ENCODE measurements at places on chromosomes 1 and 21.

- H3K27ac ChIP-seq: no peak overlapping the region
- H3K4me3 ChIP-seq: no peak overlapping the region
- no peaks in the 10 kb centered on the region for H3K4me1 ChIP-seq
These were observed 18.0 kb upstream of the OLIG2 start for GRCh38 chr21:33007747-33008146.

GRCh38 chr1:214404571-214405213, 123.7 kb downstream of the SMYD2 start:
- no peak for DNase-seq
- no peaks in the 10 kb centered on the region for H3K27me3 ChIP-seq
- no peak overlapping the region for H3K4me3 ChIP-seq
- no peak overlapping the region for H3K27ac ChIP-seq
- peaks cover 15% of the 10 kb centered on the region for H3K4me1 ChIP-seq

GRCh38 chr1:18481921-18482701, 1.4 kb downstream of the KLHDC7A start:
- no peaks in the 10 kb centered on the region for H3K27me3 ChIP-seq
- no peak overlapping the region for H3K27ac ChIP-seq
- H3K36me3 ChIP-seq: no peaks in the 10 kb centered on the region
- no peaks in the 10 kb centered on the region for H3K4me1 ChIP-seq
- H3K4me3 ChIP-seq: no peak overlapping the region

- no peaks in the 10 kb centered on the region for H3K27me3 ChIP-seq
- peaks cover 10% of the 10 kb centered on the region for H3K36me3 ChIP-seq
- no peak for DNase-seq
- no peak overlapping the region for H3K27ac ChIP-seq
- H3K4me3 ChIP-seq: no peak overlapping the region
These were observed 2.4 kb downstream of the SLC27A3 start for GRCh38 chr1:153777648-153778047.

DNA sequence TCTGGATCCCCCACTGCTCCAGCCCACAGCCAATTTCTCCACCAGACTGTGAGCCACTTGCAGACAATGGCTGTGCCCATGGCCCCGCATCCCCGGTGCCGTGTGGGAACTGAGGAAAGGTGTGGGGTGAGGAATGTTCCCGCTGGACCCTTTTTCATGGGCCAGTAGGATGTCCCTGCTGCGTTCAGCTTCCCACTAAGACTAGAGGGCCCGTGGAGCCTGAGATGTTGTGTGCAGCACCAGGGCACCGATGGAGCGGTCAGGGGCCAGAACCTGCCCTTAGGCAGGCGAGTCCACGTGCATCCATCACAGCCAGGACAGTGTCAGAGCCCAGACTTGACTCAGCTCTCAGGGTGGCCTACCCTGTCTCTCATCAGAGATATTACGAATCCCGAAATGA, 105.7 kb upstream of the COL6A1 start:
- no peaks in the 10 kb centered on the region for H3K27me3 ChIP-seq
- no peak overlapping the region for H3K27ac ChIP-seq
- DNase-seq: no peak
- no peak overlapping the region for H3K4me3 ChIP-seq

GRCh38 chr21:42698733-42699132, 45.3 kb downstream of the PDE9A start:
- H3K27ac ChIP-seq: no peak overlapping the region
- no peaks in the 10 kb centered on the region for H3K36me3 ChIP-seq
- H3K27me3 ChIP-seq: no peaks in the 10 kb centered on the region
- no peak overlapping the region for H3K4me3 ChIP-seq
- H3K4me1 ChIP-seq: no peaks in the 10 kb centered on the region

DNA sequence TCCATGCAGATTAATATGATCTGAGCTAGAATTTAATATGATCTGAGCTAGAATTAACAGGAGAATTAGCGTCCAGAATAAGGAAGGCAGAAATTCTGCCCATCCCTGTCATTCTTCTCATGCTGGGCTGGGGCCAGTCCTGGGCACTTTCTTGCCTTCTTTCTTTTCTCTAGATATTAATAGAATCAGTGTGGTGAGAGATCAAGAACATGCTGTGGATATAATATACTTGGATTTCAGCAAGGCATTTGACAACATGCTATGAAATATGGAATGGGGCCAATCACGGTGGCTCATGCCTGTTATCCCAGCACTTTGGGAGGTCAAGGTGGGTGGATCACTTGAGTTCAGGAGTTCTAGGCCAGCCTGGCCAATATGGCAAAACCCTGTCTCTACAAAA, 18.1 kb downstream of the UBIAD1 start:
- H3K27me3 ChIP-seq: no peaks in the 10 kb centered on the region
- H3K4me3 ChIP-seq: no peak overlapping the region
- H3K4me1 ChIP-seq: no peaks in the 10 kb centered on the region
- no peaks in the 10 kb centered on the region for H3K36me3 ChIP-seq
- H3K27ac ChIP-seq: no peak overlapping the region

GRCh38 chr1:183304440-183305107, 113.6 kb downstream of the NMNAT2 start:
- H3K27me3 ChIP-seq: no peaks in the 10 kb centered on the region
- H3K36me3 ChIP-seq: no peaks in the 10 kb centered on the region
- no peak for DNase-seq

GRCh38 chr21:45149021-45149420, 74.6 kb downstream of the ADARB1 start:
- H3K27ac ChIP-seq: no peak overlapping the region
- H3K36me3 ChIP-seq: no peaks in the 10 kb centered on the region
- no peaks in the 10 kb centered on the region for H3K4me1 ChIP-seq
- no peak overlapping the region for H3K4me3 ChIP-seq
- no peak for DNase-seq

DNA sequence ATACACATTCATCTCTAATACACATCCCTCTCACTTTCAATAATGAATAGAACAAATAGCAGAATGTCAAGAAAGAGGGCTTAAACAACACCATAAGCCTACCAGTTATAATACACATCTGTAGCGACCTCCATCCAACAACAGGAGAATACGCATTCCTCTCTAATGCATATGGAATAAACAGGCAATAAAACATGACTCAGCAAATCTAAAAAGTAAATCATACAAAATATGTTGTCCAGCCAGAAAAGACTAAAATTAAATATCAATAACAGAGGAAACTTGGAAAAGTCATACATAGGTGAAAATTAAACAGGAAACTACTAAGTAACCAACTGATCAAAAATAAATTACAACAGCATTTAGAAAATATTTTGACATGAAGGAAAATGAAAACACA, 1127.5 kb upstream of the NCAM2 start:
- H3K27me3 ChIP-seq: no peaks in the 10 kb centered on the region
- H3K4me3 ChIP-seq: no peak overlapping the region
- DNase-seq: no peak
- H3K27ac ChIP-seq: no peak overlapping the region
- H3K36me3 ChIP-seq: no peaks in the 10 kb centered on the region

DNA sequence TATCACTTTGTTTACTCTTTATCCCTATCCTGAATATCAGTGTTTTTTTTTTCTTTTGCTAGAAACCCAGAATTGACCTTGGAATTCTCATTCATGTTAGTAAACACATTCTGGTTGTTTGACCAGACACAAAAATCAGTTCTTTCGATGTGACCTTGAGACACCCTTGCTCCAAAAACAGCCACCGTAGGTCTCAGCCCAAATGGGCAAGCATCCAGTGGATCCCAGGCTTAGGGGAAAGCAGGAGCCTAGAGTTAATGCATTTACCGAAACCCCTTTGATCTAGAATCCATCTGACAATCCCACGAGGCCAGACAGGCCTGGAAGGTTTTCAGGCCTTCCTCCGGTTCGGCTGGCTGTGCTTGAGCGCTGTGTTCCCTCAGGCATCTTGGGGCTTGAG, 47.6 kb downstream of the IRF2BP2 start:
- H3K27ac ChIP-seq: no peak overlapping the region
- DNase-seq: peak; percentile 77
- H3K4me1 ChIP-seq: peaks cover 4% of the 10 kb centered on the region
- H3K4me3 ChIP-seq: no peak overlapping the region
- H3K36me3 ChIP-seq: no peaks in the 10 kb centered on the region

DNA sequence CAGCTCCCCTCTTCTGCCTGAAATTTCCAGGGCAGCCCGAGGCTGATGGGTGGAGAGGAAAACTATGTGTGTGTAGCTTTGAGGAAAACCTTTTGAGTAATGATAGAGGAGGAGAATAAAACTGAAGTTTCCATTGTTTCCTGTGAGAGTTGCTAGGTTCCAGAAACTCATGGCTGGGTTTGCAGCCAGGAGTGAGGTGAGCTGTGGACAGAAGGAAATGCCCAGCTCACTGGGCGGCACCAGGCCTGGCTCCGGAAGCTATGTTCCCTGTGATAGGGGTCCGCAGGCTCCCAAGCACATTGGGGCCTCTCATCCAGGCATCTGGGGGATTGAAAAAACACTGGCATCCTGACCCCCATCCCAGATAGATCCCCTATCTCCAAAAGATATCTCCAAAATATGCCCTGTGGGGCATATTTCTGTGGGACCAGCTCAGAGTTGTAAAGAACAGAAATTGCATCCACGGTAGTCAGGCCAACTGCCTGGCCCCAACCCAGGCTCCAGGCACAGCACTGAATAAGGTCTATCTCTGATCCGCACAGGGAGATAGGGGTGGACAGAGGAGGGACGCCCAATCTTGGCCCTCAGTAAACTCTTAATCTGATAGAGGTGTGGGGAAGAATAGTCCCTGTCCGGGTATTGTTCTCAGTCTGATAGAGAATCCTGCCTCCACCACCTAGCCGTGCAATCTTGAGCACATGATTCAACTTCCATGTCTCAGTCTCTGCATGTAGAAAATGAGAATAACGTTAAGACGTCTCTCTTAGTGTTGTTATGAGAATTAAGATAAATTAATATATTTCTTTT, 1.8 kb upstream of the HSPG2 start:
- no peaks in the 10 kb centered on the region for H3K27me3 ChIP-seq
- H3K4me3 ChIP-seq: no peak overlapping the region
- DNase-seq: no peak
- H3K36me3 ChIP-seq: no peaks in the 10 kb centered on the region
- H3K27ac ChIP-seq: peak overlapping the region; percentile 69

GRCh38 chr1:58515794-58516401, 30.6 kb downstream of the OMA1 start:
- H3K4me1 ChIP-seq: no peaks in the 10 kb centered on the region
- no peak for DNase-seq
- H3K27ac ChIP-seq: no peak overlapping the region
- no peaks in the 10 kb centered on the region for H3K27me3 ChIP-seq
- peaks cover 5% of the 10 kb centered on the region for H3K36me3 ChIP-seq

GRCh38 chr1:205179842-205180241, 31.7 kb downstream of the DSTYK start:
- H3K27me3 ChIP-seq: no peaks in the 10 kb centered on the region
- no peak overlapping the region for H3K4me3 ChIP-seq
- peak overlapping the region; percentile 41 for H3K27ac ChIP-seq
- peaks cover 46% of the 10 kb centered on the region for H3K4me1 ChIP-seq

- no peaks in the 10 kb centered on the region for H3K4me1 ChIP-seq
- no peaks in the 10 kb centered on the region for H3K36me3 ChIP-seq
- no peak overlapping the region for H3K4me3 ChIP-seq
- H3K27ac ChIP-seq: no peak overlapping the region
These were observed 36.6 kb downstream of the WNT3A start for GRCh38 chr1:228043281-228043848.

DNA sequence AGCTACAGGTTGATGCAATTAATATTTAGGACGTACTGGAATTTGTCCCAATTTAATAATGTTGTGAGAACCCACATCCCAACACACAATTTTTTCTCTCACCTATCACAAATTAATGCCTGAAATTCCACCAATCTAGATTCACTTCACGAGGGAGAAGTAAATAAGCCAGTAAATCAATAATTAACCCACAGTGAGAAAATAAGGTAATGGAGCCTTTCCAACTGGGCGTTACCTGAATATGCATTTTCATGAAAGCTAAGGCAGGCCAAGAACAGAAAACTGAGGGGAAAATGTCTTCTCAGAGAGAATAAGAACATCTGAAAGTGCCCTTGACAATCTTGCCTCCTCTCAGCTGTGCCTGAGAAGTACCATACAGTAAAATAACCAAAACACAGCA, 240.8 kb upstream of the NR5A2 start:
- no peaks in the 10 kb centered on the region for H3K4me1 ChIP-seq
- DNase-seq: no peak
- H3K27me3 ChIP-seq: no peaks in the 10 kb centered on the region
- no peaks in the 10 kb centered on the region for H3K36me3 ChIP-seq

DNA sequence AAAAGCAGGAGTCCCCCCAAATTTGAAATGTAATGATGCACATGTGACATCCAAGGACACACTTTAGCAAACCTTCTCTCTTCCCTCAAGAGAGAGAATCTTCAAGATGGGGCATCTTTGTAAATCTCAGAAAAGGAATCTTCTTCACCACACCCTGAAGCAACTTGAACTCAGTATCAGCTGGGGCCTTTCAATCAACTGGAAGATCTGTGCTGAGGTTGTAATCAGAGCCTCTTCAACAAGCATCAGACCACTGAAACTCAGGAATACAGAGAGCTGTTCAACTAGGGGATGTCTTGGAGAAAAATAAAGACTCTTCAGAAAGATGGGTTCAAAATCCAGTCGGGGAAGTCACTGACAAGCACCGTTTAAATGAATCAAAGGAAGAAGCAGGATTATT, 92.5 kb upstream of the CAMK1G start:
- no peaks in the 10 kb centered on the region for H3K36me3 ChIP-seq
- H3K27me3 ChIP-seq: no peaks in the 10 kb centered on the region
- H3K27ac ChIP-seq: no peak overlapping the region
- DNase-seq: no peak

DNA sequence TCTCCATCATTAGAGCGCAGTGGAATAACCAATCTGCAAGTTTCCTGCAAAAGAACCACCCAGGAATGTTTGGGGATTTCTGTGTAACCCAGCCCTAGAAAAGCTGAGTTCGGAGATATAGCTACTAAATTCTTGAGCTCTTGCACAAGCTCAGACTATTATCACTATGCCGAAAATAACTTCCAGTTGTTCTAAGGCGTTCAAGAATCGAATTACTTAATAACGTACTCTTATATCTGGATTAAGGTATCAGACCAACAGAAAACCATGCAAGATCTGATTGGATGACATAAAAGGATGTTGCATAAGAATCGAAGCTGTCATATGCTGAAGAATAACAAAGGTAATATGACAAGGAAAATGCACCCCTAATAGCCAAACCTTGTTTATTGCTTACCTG, 7.5 kb upstream of the LAMC2 start:
- peaks cover 9% of the 10 kb centered on the region for H3K4me1 ChIP-seq
- H3K27me3 ChIP-seq: no peaks in the 10 kb centered on the region
- no peak for DNase-seq
- no peak overlapping the region for H3K4me3 ChIP-seq
- H3K27ac ChIP-seq: no peak overlapping the region

- H3K27me3 ChIP-seq: no peaks in the 10 kb centered on the region
- no peak for DNase-seq
- no peak overlapping the region for H3K27ac ChIP-seq
- H3K4me3 ChIP-seq: no peak overlapping the region
- peaks cover 13% of the 10 kb centered on the region for H3K4me1 ChIP-seq
- H3K36me3 ChIP-seq: no peaks in the 10 kb centered on the region
These were observed 24.4 kb downstream of the FAAP20 start for GRCh38 chr1:2170211-2170610.

- H3K36me3 ChIP-seq: no peaks in the 10 kb centered on the region
These were observed 40.2 kb upstream of the MACF1 start for GRCh38 chr1:39164256-39164655.
